ENCODE measurements at places on chromosomes 4 and X. TPM values are rescaled to one million over a fixed set of nuclear protein-coding genes. Genes with fewer than 3 reads are reported as not detected.

DNA sequence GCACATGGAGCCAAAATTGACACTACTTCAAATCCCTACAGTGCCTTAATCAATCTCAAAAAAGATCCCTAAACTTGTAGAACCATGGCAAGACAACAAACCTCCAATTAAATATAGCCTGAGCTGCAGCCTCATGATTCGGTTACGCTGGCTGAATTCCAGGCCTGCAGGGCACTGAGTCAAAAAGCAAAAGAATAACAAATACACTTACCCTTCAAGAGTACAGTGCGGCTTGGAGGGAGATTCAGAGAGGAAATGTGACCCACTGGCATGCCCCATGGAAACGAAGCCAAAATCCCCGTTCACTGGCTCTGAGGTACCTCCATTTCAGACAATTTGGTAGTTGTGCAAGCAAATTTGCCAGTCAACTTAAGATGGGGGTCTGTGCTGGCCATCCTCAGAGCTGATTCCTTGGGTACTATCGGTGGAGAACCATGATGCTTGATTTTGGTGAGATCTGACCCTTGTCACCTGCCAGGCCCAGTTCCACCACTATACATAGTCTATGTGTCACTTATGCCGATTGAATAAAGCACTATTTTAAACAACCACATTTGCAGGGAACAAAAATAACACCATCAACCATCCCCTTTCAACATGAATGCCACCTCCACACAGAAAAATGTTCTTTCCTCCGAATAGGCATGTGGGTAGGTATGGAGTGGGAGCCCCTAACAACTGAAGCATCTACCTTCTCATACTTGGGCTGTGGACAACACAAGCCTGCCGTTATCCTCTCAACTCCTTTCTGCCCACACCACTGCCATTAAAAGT, 2.1 kb downstream of the C4orf54 start:
- no peak overlapping the region for H3K27ac ChIP-seq
- DNase-seq: no peak
- H3K27me3 ChIP-seq: peaks cover 2% of the 10 kb centered on the region
- H3K4me1 ChIP-seq: no peaks in the 10 kb centered on the region

- no peaks in the 10 kb centered on the region for H3K4me1 ChIP-seq
- no peaks in the 10 kb centered on the region for H3K36me3 ChIP-seq
- no peak overlapping the region for H3K27ac ChIP-seq
- peaks cover 17% of the 10 kb centered on the region for H3K27me3 ChIP-seq
- DNase-seq: no peak
- no peak overlapping the region for H3K4me3 ChIP-seq
Measured at GRCh38 chr4:169765835-169766234, 8.1 kb upstream of the HPF1 start.

DNA sequence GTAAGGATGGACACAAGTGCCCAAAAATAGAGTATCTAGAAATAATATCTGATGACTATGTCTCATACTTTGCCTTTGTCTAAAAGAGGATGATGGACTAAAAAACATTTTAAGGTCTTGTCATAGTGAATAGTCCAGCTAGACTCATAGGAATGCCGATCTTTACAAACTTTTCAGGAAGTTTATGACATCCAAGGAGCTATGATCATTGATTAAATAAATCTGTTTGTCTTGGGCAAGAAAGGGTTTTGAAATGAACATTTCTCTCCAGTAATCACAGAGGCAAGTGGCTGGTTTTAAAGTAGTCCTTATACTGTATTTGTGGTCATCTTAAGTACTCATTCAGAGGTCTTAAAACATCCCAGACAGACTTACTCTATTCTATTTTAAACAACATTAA, 109.8 kb downstream of the MAPK10 start:
- H3K36me3 ChIP-seq: no peaks in the 10 kb centered on the region
- H3K4me3 ChIP-seq: no peak overlapping the region
- H3K27ac ChIP-seq: no peak overlapping the region
- no peak for DNase-seq

DNA sequence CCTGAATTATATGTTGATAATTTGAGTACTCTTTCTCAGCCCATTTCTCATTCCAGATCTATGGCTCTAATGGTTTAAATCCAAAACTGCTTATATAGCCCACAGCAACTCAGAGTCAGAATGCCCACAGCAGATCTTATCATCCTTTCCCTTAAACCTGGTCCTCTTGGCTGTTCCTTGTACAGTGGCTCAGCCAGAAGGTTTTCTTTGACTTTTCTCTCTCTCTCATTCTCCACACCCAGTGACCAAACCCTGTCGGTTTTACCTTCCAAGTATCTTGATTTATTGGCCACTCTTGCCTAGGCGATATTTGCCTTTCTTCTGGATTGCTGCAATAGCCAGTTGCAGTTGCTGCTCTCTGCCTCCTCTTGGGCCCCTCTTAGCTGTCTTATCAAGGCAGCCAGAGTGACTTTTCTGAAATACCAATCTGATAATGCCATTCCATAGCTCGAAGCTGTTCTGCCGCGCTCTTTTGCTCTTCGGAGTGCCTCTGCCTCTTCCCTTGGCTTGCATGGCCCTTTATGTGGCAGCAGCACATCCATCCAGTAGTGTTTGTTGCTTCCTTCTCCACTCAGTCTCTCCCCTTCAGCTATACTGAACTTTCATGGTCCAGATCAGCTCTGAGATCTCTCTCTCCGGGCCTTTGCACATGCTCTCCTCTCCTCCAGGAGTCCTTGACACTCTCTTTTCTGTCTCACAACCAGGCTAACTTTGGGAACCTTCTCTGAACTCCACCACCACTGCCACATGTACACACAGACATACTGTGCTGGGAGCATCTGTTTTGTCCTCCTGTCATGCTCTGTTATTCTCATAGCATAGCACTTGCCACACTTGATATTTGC, 11.8 kb downstream of the GAB1 start:
- no peaks in the 10 kb centered on the region for H3K4me1 ChIP-seq
- no peak overlapping the region for H3K4me3 ChIP-seq
- H3K36me3 ChIP-seq: no peaks in the 10 kb centered on the region
- DNase-seq: no peak

DNA sequence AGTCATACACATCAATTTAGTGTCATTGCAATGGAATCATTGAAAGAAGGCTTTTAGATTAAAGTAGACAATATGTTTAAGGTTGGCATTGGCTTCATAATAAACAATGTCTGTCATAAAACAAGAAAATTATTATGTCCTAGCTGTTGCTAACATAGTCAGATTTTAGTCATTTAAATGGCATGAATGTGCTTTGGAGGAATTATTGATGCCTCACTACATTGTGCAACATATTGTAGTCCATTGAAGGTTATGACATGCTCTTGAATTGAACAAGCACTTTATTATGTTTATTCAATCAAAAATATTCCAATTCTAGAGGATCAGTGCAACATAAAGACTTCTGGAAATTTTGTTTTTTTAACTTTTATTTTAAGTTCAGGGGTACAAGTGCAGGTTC, 489.8 kb upstream of the AMOT start:
- no peaks in the 10 kb centered on the region for H3K27me3 ChIP-seq
- H3K4me3 ChIP-seq: no peak overlapping the region
- no peaks in the 10 kb centered on the region for H3K4me1 ChIP-seq
- DNase-seq: no peak

- H3K4me1 ChIP-seq: peaks cover 1% of the 10 kb centered on the region
Measured at GRCh38 chr4:82780752-82781231, 17.8 kb downstream of the SCD5 start.

DNA sequence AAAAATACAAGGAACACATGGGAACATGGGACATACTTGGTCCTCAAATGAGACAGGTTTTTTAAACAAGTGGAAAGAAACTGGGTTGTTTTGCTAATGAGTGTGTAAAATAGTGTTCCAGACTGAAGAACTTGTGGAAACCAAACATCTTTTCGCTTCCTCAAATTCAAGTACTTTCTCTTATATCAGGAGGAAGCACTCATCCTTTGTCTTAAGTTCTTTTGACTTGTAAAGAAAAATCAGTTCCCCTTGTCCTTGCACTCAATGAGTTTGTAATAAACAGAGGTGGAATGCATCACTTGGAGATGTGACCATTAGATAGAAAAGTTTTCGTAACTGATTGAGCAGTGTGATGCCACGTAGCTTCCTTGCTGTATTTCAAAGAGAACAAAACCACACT, 101.1 kb downstream of the PHOX2B start:
- no peaks in the 10 kb centered on the region for H3K4me1 ChIP-seq
- H3K27ac ChIP-seq: no peak overlapping the region
- H3K4me3 ChIP-seq: no peak overlapping the region
- no peaks in the 10 kb centered on the region for H3K36me3 ChIP-seq

DNA sequence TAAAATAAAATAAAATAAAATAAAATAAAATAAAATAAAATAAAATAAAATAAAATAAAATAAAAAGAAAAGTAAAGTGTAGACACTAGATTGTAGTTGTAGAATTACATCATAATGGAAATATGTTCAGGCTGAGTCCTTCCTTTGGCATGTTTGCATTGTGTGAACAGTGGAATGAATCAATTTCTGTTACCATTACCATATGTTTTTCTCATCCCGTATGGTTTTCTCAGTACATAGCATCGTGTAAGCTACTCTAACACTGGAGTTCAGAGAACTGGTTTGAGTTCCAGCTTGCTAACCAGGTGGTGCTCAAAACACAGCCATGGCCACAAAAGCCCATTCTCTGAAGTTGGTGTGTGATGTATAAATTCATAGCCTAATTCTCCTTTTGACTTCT, 45.9 kb downstream of the USP11 start:
- no peak for DNase-seq
- no peaks in the 10 kb centered on the region for H3K36me3 ChIP-seq
- no peaks in the 10 kb centered on the region for H3K27me3 ChIP-seq
- H3K4me3 ChIP-seq: no peak overlapping the region
- no peak overlapping the region for H3K27ac ChIP-seq
- no peaks in the 10 kb centered on the region for H3K4me1 ChIP-seq

GRCh38 chrX:20066968-20067708, 49.6 kb downstream of the MAP7D2 start:
- peaks cover 2% of the 10 kb centered on the region for H3K27me3 ChIP-seq
- H3K4me3 ChIP-seq: no peak overlapping the region
- DNase-seq: peak; percentile 66
- no peaks in the 10 kb centered on the region for H3K36me3 ChIP-seq
- H3K27ac ChIP-seq: no peak overlapping the region

The TCEAL2 gene
- not detected for total RNA-seq

The MAGEA11 gene
- not detected for total RNA-seq

Measured in activated CD4-positive, alpha-beta T cell treated with anti-CD3 and anti-CD28 coated beads, Interleukin-2, amount 10 ng/mL, durations not matched to agents 24 days and 14 days (primary cell).